ENCODE measurements at places on chromosomes 6 and 20.

GRCh38 chr6:146090474-146090873, 61.6 kb downstream of the GRM1 start:
- H3K4me3 ChIP-seq: no peak overlapping the region
- no peaks in the 10 kb centered on the region for H3K27me3 ChIP-seq
- no peaks in the 10 kb centered on the region for H3K36me3 ChIP-seq
- no peaks in the 10 kb centered on the region for H3K4me1 ChIP-seq

- peaks cover 53% of the 10 kb centered on the region for H3K27me3 ChIP-seq
- no peaks in the 10 kb centered on the region for H3K36me3 ChIP-seq
- no peak overlapping the region for H3K27ac ChIP-seq
- H3K4me1 ChIP-seq: peaks cover 8% of the 10 kb centered on the region
- DNase-seq: no peak
Measured at GRCh38 chr6:3443221-3443515, 13.7 kb downstream of the SLC22A23 start.

GRCh38 chr20:47353692-47354463, 2.6 kb downstream of the ZMYND8 start:
- DNase-seq: no peak
- H3K4me3 ChIP-seq: peak overlapping the region; percentile 83
- no peak overlapping the region for H3K27ac ChIP-seq
- H3K27me3 ChIP-seq: no peaks in the 10 kb centered on the region

GRCh38 chr20:237489-237888, 10.4 kb downstream of the DEFB129 start:
- 0 out of 2 replicates have a peak, but pooled peaks cover 5% of the 10 kb centered on the region for H3K4me1 ChIP-seq
- no peak for DNase-seq
- H3K4me3 ChIP-seq: no peak overlapping the region
- H3K36me3 ChIP-seq: no peaks in the 10 kb centered on the region
- H3K27me3 ChIP-seq: peaks cover 22% of the 10 kb centered on the region

DNA sequence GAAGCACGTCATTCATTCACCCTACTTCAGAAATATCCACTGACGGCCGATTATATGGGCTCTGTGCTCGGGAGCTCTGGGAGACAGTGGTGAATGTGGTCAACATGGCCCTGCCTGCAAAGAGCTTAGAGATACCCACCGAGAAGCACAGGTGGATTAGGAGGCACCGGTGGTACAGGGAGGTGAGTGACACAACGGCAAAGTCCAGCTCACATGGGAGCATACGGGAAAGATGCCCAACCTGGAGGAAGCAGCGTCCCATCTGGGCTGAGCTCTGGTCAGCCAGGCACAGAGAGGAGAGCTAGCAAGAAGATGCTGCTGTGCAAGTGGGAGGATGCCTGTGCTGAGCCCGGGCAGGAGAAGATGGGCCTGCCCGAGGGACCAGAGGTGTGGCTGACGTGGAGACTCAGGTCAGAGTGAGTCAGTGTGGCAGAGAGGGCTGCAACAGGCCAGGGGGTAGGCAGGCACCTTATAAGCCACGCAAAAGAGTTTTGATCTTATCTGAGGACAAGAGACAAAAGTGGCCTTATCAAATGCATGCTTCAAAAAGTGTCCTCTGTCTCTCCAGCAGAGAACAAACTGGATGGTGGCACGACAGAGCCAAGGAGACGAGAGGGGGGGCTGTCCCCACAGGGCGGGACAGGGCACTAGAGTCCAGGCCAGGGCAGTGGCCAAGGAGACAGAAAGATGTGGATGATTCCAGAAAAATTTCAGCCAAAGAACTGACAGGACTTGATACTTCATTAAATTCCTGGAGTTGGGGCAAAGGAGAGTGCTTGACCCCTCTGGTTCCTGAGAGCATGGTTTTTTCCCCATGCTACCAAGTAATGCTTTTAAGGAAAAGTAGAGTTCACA, 214.6 kb upstream of the SNX9 start:
- H3K27ac ChIP-seq: no peak overlapping the region
- H3K4me1 ChIP-seq: peaks cover 20% of the 10 kb centered on the region
- H3K36me3 ChIP-seq: no peaks in the 10 kb centered on the region

DNA sequence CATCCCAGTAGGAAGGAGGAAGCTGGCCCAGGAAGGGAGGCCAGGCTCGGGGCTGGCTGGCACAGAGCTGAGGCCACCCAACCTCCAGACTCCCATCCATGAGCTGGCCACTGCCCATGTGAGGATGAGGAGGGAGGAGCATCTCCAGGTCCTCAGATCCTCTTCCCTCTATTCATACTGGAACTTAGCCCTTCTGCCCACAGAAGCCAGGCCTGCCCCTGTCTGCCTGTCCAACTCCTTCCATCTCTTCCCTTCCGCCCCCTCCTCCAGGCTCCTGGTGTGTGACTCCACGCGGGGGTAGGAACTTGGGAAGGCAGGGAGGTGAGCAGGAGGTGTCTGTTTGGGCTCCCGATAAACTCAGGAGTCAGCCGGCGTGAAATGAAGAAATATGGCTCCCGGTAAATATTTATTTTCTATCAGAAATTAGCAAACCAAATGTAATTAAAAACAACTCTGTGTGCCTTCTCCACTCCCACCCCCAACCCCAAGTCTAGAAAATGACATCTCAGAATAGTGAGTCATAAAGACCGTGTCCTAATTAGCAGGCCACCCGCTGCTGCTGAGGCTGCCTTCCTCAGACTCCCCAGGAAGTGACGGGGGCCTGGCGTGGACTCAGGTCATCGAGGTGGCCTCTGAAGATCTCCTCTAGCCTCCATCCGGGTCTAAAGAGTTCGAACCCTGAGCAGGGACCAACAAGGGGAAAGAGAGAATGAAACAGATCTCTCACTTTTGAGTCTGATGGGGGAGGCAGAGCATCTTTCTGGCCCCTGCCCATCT, 81.9 kb downstream of the MDGA1 start:
- peak; percentile 58 for DNase-seq
- H3K36me3 ChIP-seq: no peaks in the 10 kb centered on the region
- peak overlapping the region; percentile 46 for H3K4me3 ChIP-seq

DNA sequence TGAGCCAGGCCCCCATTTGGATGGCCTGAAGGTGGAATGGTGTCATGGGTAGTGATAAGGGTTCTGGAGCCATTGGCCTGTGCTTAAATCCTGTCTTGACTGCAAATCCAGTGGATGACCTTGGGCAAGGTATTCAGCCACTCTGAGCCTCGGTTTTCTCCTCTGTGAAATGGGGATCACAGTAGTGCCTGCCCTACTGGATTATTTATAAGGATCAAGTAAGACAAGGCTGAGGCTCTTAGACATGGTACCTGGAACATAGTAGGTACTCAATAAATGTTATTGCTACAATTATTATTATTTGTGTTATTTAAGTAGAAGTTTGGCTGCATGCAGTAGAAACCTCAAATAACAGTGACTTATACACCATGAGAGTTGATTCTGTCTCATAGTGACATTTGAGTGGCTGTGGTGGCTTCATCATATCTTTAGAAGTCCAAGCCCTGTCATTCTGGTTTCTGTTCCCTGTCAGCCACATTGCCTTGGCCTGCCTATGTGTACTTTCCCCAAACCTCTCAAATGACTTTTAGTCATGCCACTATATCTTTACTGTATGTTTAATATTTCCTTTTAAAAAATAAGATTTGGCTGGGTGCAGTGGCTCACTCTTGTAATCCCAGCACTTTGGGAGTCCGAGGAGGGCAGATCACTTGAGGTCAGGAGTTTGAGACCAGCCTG, 37.6 kb upstream of the CHMP4B start:
- H3K4me3 ChIP-seq: no peak overlapping the region
- H3K27me3 ChIP-seq: no peaks in the 10 kb centered on the region
- H3K4me1 ChIP-seq: no peaks in the 10 kb centered on the region
- no peaks in the 10 kb centered on the region for H3K36me3 ChIP-seq

GRCh38 chr6:149964308-149965193, 808 bp downstream of the ULBP1 start:
- peaks cover 34% of the 10 kb centered on the region for H3K4me1 ChIP-seq
- DNase-seq: peak; percentile 70
- H3K36me3 ChIP-seq: peaks cover 8% of the 10 kb centered on the region
- H3K27ac ChIP-seq: peak overlapping the region; percentile 96
- H3K27me3 ChIP-seq: peaks cover 17% of the 10 kb centered on the region
- peak overlapping the region; percentile 95 for H3K4me3 ChIP-seq

Data from HFFc6 (cell line).